Inflammatory macrophage treated with lipopolysaccharide for 4 hours (primary cell): ENCODE measurements at places on chromosomes 5 and 9.

DNA sequence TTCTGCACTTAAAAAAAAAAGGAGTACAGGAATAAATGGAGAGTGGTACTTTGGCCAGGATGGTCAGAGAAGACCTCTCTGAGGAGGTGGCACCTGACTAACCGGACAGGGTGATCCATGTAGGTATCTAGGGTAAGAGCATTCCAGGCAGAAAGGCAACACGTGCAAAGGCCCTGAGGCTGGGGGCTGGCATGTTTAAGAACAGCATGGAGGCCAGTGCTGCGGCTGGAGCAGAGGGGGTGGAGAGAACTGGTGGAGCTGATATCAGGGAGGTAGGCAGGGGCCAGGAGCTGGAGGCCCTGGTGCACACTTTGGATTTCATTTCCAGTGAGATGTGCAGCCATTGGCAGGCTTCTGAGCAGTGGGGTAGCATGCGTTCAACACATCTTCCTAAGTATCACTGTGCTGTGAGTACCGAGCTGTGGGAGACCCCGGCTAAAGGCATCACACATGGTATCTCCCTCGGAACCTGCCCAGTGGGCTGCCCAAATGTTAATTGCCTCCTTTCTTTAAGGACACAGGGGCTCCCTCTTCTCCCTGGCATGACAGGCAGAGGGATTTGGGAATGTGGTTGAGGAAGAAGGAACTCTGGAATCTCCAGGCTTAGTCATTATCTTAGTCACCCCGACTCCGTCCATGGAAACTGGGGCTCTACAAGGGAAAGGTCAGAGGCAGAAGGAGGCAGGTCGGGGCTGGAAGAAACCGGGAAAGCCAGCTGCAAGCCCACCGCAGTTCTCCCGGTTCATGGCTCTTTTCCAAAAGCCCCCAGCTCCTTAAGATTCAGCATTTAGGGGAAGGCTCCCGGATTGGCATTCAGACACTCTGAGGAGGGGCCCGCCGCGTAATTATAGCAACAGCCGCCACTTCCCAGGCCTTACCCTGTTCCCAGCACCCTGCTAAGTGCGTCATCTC is 18.6 kb downstream of the SLC6A7 start:
- peak; percentile 27 for DNase-seq

DNA sequence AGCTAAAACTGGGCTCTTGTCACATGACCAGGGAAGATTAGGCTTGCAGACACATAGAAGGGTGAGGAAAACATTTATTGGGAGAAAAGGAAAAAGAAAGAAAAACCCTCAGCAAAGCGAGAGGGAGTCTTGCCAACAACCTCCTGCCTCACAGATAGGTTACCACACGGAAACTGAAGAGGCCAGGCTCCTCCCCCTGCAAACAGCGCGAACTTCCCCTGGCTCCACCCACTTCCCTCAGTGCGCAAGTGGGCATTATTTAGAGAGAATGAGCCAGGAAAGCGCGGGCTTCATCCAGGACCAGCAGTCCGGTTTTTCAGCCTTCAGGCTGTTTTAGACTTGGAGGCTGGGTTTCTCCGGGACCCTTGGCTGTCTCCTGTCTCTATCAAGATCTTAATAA is 70.3 kb downstream of the STK32A start:
- DNase-seq = no peak

- no peak for DNase-seq
Measured at GRCh38 chr5:95962785-95963184, 1.1 kb upstream of the ELL2 start.

DNA sequence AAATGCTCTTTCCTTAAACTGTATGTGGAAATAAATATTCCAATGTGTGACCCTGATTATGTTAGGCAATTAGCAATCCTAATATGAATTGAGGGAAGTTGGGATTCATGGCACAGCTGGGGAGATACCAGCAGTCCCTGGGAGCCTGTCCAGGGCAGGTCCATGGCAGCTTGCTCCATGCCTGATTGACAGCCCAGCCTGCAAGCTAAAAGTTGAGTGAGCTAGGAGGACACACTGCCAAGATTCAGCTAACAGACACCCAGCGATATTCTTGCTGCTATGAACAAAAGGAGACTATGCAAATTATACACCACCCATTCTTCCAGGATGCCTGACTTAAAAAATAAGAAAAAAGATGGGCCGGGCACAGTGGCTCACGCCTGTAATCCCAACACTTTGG is 6.2 kb downstream of the TGFBI start:
- DNase-seq = no peak

DNA sequence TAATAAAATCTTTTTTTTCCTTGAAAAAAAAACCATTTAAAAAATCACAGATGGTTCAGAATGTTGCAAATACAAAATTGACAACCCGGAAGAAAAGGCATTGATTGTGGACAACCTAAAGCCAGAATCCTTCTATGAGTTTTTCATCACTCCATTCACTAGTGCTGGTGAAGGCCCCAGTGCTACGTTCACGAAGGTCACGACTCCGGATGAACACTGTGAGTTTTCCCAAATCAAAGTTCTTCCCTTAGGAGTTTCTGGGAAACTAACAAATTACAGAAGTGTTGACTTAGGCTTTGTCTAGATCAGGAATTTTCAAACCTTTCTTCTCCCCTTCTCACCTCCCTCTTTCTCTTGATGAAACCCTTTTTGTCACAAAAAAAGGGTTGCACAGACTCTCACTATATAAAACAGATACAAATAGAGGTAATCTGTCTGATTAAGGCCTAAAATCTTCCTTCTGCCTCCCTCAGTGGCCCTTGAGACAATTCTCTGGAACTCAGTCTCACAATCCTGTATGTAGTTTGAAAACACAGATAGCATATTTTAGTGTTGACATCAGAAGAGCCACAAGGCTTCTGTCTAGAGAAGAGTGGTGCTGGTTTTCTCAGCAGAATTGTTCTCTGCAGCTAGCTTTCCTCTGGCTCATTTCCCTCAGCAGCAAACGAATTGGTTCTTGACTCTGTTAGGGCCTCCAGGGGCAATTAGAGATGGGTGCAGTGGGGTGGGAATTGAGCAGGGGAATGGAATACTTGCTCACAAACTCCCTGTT is 79.5 kb downstream of the OSMR start:
- DNase-seq = no peak

- peak; percentile 51 for DNase-seq
Measured at GRCh38 chr9:69421908-69422801, 97.1 kb downstream of the ENTREP1 start.

- no peak for DNase-seq
Measured at GRCh38 chr9:127398715-127399400, 1.9 kb downstream of the SLC2A8 start.

GRCh38 chr5:179837076-179838011 is 16.6 kb downstream of the SQSTM1 start:
- DNase-seq = no peak

- no peak for DNase-seq
Measured at GRCh38 chr5:143192191-143192900, 211.1 kb downstream of the NR3C1 start.

DNA sequence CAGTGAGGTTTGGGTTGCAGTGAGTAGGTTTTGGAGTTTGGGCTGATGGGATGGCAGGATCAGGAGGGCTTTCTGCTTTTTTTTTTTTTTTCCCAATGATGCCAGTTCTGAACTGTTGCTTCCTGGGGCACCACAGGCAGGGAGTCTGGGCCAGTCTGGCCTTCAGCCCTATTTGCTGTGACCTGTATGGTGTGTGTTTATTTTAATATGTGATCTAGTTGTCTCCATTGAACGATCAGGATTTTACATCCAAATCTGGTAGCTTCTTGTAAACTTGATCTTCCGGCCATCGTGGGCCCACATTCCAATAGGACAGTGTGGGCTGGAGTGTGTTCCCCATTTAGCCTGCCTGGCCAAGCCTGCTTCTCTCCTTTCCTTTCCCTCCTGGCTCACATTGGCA is 25.8 kb upstream of the DAB2IP start:
- DNase-seq = no peak

DNA sequence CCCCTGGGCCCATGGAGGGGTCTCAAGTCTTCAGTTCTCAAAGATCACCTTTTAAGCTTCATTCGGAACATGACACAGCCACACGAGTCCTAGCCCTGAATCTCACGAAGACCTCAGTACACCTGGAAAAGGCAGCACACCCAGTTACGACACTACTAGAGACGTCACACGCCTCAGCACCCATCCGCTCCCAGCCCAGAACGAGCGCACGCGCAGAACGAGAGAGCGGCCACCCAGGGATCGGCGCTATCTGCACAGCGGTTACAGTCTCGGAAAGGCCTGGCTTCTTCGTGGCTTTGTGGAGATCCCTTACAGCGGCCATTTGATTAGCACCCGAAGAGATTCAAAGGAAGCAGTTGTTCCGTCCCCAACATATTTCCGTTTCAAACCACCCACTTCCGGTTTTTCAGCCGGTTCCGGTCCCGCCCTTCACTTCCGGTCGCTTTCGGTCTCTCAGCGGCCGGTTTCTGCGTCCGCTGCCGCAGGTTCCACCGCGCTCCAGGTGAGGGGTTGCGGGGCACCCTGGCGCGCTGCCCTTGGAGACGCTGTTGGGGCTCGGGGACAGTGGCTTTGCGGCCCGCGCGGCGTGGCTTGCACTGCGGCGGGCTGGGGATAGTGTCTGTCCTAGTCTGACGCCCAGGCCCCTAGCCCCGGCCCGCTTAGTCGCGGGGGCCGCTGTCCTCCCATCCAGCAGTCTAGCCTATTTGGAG is at the start of gene UBLCP1:
TSS of gene UBLCP1 (plus strand) at position 432 of the 710 bp plus-strand sequence. CDS start 5,626 bp downstream, outside the sequence.
- peak; percentile 85 for DNase-seq

- DNase-seq = no peak
Measured at GRCh38 chr9:87996234-87996860, 22.0 kb upstream of the CDK20 start.

DNA sequence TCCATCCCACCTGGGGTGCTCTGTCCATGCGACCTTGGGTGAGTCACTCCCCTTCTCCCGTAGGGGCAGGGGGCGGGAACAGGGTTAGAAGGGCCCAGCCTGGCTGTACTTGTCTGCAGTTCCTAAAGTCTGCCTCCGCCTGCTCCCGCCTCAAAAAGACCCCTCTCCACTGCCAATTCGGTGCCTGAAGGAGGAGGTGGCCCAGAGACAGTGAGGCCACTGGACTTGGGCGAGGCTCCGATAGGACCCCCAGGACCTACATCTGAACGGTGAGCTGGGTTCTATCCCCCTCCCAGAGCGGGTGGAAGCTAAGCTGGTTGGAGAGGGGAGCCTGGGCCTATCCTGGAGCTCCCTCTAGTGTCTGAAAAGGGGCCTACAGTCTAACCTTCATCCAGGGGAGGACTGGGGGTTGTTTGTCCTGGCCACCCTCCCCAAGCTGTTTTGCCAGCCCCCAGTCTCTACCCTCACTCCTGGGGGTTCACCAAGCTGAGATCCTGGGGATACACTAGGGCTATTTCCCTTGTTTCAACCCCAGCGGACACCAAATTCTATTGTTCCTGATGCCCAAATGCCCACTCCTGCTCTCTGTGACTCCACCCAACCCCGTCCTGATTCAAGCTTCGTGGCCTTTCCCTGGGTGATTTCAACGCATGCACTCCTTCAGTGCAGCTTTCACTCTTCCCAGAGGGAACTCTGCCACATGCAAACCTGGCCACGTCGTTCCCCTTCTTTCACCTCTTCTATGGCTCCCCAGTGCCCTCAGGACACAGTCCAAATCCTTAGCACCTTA is 6.1 kb upstream of the CRB2 start:
- DNase-seq = peak; percentile 49

DNA sequence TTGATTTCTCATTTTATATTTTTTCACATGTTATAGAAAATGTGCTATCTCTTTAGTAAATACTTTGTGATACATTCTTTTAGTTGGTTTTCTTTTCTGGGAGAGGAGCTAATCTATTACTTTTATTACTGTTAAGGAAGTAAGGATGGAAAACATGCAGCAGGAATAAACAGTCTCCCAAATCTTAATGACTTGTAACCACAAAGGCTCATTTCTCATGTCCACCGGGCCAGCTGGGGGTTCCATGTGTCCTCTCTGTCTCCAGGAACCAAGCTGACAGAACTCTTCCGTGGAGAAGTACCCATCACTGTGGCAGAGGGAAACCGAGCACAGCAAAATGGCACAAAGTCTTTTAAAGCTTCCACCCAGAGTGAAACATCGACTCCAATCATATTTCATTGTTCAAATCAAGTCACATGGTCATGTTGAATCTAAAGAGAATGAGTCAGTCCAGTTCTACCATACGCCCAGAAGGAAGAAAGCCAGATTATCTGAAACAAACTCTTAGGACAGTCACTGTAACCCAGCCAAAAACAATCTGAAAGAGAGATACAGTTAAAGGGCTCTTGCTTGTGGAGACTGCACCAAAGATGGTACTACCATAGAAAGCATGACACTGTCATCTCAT is 97.1 kb upstream of the CDH6 start:
- DNase-seq = no peak

DNA sequence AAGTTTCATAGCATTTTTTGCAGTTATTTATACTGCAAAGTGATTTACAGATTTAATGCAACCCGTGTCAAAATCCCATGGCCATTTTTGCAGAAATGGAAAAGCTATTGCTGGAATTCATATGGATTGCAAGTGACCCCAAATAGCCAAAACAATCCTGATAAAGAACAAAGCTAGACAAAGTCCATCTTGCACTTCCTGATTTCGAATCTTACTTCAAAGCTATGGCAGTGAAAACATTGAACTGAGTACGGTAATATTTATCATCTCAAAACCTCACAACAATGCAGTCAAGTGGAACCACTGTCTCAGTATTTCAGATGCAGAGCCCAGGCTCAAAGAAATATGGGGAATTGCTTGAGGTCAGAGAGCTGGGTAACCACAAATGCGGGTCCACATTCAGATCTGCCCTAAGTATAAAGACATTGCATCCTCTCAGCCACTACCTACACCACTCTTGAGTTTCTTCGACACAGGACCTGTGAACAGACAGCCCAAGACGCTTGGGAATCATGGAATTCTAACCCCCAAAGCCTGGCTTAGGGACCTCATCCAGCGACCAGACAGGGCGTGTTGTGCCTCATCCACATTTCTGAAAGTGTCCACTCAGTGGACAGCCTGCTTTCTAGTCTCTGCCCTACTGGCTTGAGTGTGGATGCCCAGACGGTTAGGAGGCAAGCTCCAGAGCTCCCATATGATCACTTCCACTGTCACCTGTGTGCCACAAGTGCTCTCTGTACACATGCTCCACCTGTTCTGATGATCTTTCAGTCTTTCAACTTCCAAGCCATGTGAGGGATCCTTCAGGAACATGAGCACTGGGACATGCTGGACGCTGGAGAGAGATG is 39.3 kb upstream of the KCNIP1 start:
- DNase-seq = no peak

DNA sequence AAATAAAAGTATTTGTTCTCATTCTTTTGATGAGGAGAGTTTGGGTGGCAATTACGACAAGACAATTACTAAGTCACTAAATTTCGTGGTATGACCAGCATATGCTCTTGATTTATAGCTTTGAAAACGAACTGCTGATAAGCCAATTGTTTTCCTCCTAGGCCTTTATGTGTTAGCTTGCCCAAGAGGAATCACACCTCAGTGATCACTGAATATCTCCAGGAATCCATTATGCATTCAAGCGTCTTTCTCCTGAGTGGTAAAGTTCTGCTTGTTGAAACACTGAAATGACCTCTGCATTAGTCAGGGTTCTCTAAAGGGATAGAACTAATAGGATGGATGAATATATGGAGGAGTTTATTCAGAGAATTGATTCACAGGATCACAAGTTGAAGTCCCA is 677.7 kb upstream of the MEF2C start:
- no peak for DNase-seq

- DNase-seq = no peak
Measured at GRCh38 chr9:5839572-5839902, 6.6 kb upstream of the ERMP1 start.
